ENCODE measurements at places on chromosomes 2 and 18.

- no peak for DNase-seq
Measured at GRCh38 chr2:148979164-148979918, 59.2 kb upstream of the LYPD6B start.

- no peak for DNase-seq
Measured at GRCh38 chr2:209526561-209526960, 102.7 kb downstream of the MAP2 start.

DNA sequence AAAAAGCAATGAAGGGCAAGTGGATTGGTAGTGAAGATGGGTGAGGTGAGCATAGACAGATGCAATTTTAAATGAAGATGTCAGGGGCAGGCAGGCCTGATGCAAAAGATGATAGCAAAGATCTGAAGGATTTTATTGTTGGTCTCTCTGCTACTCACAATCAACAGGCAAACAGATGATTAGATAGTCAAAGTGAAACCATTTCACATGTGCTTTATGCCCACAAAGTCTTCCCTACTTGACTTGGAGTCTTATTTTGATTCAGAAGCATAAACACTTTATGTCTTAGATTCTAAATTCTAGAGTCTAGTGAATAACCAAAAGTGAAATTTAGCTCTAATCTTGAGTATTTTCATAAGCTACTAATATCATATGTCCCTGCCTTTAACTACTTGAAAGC lies 153.8 kb upstream of the HNRNPA3 start:
- no peak for DNase-seq

DNA sequence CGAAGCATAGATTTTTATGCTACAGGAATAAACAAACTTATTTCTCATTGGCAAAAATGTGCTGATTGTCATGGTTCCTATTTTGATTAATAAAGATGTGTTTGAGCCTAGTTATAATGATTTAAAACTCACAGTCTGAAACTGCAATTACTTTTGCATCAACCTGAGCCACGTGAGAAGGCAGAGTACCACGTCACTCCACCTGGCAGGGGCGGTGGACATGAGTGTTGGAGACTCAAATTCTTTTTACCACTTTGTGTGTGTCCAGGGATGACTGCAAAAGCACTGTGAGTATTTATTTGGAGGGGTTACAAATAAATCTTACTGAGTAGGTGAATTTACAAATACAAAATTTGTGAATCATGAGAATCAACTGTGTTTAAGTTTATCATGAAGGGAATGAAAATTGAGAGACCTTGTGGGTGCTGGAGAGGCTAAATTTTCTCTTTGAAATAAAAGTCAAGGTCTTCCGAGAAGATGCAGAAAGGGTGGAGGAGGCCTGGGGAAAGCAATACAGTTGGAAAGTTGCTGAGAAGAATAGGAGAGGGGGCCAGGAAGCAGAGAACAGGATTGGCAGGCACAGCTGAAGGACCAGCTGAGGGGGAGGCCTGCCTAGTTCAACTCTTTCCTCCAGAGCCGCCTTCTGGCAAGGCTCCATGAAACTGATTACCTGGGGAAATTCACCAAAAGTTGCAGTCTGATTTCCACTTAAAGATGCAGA lies 316.4 kb downstream of the MYCN start:
- DNase-seq, result no peak

- DNase-seq, result no peak
Measured at GRCh38 chr2:9602412-9602811, 28.4 kb downstream of the YWHAQ start.

GRCh38 chr2:69469784-69470183 lies 32.5 kb upstream of the NFU1 start:
- no peak for DNase-seq

- no peak for DNase-seq
Measured at GRCh38 chr18:53698907-53699306, 525.6 kb downstream of the MBD2 start.

DNA sequence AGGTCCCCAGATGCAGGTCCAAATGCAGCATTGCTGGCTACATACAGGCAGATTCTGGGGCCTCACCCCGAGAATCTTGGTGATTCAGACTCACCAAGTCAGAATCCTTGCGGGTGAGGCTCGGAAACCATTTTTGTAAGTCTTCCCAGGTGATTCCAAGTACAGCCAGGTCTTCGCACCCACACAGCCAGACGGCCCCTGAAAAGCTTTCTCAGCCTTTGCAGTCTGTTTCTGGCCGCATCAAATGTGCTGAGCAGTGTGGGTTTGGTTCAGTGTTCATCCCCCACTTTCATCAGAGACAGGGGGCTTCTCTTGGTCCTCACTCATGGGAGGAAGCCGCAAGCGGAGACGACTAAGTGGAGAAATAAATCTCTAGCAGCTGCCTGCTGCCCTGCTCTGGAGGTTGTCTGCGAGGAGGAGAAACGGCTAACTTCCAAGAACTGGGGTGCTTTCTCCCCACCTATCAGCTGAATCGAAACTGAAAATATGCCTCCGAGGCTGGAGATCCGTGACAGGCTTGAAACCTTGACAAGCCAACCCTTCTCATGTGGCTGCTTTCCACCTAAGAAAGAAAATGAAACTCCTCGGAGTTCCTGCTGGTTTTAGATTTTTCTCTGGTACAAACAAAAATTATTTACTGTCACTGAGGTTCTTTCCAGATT lies 8.9 kb upstream of the TMEM185B start:
- no peak for DNase-seq
